ENCODE measurements at places on chromosomes 2 and 18.
A peak's percentile ranks its signal among the peaks of the same experiment; 100 is the strongest.

DNA sequence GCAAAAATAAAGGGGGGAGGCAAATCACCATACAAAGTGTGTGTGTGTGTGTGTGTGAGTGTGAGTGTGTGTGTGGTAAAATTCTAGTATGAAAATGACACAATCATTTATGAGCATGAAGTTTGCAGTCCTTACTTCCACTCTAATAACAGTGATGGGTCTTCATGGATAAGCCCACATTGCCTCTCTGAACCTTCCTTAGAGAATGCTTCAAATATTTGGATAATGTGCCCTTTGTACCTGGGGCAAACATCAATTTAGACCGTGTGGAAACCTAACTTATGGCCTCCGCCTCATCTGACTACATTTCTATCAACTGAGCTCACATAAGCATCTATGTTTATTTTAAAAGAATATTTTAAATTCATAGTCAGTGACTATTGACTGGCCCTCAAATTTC is 3.7 kb downstream of the SCN9A start:
- no peak for DNase-seq

GRCh38 chr2:100141906-100142305 is 484 bp downstream of the AFF3 start:
- no peak for DNase-seq

DNA sequence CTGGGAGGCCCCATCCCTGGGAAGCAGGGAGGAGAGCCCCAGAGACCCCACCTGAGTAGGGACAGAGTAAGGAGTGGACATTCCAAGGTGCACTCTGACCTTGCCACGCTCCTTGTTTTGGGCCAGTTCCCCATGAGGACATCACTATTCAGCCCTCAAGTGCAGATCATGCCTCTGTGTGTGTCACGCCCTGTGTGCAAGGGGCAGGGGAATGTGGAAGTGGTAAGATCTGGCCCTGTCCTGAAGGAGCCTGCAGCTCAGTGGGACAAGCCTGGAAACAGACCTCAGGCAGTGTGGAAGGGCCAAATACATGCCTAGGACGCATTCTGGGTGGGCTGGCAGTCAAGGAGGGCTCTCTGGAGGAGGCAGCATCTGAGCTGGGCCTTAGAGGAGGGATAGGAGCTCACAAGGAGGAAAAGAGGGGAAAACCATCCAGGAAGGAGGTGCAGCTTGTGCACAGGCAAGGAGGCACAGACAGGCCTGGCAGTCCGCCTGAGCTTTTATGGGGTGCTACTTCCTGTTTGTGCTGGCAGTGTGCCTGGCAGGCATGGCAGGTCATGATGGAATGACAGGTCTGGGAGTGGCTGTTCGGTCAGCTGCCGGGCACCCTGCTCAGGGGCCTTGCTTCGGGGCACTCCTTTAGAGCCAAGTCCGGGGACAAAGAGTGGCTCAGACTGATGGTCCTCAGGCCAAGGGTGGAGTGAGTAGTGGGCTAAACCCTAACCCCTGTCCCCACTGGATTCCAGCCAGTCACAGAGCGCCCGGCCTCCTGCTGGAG is 3.3 kb downstream of the KLHL30 start:
- DNase-seq: peak; percentile 79

DNA sequence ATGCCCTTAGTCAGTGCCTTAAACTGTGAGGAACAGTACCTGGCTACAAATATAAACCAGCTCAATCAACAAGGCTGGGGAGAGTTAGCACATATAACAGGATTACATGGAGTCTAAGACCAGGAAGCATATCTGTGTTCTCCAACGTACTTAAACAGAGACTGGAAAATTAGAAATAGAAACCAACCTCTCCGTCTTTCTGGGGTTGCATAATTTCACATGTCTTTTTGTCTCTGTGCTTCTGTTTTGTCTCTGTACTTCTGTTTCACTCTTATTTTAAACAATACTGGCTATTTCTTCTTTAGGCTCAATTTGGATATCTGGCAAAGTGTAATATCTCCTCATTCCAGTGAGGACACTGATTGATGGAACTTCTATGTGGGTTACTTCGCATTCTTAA is 749.0 kb upstream of the ZEB2 start:
- DNase-seq: no peak

Measured in T47D (cell line).